ENCODE measurements at places on chromosomes 11 and 22.

DNA sequence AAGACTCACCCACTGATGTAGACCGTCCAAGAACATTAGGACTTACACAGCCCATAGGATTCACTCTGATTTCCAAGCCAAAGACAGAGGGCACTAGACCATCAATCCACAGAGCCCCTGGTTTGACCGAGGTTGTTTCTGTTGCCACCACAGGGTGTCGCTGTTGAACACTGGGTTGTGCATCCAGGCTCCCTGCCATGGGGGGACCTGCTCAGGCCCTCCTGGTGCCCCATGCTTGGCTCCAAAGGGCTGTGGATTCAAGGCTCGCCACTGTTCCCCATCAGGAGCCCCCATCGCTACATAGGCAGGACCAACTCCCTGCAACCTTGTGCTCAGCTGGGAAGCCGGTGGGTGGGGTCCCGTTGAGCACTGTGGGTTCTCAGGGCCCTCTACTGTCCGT lies 128.0 kb upstream of the ANO1 start:
- DNase-seq: no peak

- no peak for DNase-seq
Observed at GRCh38 chr11:104872393-104872792, 25.9 kb downstream of the CASP12 start.

- DNase-seq: no peak
Observed at GRCh38 chr11:33160136-33160535, 1.1 kb downstream of the CSTF3 start.

DNA sequence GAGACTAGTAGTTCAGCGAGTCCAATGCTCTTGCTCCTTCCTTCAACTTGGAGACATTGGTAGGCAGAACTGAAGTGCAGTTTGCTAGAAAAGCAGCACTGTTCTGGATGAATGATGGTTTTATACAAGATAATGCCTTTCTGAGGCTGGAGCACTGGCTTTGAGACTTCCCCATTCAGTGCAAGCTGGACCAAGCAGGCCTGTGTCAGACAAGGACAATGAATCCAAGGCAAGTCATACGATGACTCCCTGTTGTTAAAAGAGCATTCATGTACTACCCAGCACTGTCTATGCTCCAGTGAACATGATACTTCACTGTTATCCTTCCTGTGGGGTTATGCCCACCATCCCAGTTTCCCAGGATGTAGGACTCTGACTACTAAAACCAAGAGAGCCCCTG lies 242.3 kb upstream of the RAG2 start:
- no peak for DNase-seq

Measured in suprapubic skin (tissue), 4 donors.